ENCODE measurements at places on chromosomes 3 and 15.
A peak's percentile ranks its signal among the peaks of the same experiment; 100 is the strongest.

- no peak for DNase-seq
Observed at GRCh38 chr3:190641564-190641963, 127.7 kb downstream of the IL1RAP start.

DNA sequence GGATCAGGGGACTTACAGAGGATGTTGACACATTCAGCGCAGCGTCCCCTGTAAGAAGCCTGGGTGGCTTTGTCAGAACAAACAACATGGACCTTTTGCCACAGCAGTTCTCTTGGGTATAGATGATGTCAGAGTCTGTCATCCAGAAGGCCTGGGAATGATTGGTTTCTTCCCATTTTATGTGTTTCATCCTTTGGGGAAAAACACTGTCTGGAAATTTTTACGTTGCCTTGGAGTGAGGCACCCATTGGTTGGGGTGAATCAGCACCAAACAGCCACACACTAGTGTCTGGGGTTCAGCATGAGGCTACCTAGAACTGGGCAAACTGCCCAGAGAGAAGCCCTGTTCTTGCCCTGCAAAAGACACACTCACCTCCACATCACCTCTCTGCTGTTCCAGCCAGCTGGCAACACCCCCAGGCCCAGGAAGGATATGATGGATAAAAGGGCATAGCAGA lies 123.0 kb downstream of the FAM43A start:
- DNase-seq: no peak

DNA sequence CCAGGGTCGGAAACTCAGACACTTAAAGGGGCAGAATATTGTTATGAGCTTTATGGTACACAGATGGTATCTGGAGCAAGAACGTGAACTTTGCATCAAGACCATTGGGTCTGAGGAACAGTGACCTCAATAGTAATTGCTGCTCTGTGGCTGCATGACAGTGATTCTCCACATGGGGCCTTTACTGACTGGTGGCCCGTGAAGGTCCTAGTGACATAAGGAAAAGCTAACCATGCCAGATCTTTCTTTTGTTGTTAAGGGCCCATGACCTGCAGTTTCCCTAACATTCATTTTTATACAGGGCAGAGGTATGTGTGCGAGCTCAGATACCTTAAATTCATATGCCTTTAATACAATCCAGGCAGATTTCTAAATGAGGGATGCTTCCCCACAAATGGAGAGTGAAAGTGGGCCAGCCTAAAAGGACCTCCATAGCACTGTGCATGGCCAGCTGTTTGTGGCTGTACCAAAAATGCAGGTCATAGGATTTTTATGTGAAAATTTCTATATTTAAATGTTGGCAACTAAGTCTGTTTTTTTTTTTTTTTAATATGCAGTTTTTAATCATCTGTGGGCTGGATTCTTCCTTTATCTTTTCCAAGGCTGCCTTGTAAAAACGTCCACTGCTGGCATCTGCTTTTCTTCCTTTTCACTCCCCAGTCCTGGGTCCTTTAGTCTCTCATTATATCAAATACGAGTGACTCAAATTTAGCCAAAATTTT lies 188.0 kb upstream of the IL12A start:
- DNase-seq: no peak

DNA sequence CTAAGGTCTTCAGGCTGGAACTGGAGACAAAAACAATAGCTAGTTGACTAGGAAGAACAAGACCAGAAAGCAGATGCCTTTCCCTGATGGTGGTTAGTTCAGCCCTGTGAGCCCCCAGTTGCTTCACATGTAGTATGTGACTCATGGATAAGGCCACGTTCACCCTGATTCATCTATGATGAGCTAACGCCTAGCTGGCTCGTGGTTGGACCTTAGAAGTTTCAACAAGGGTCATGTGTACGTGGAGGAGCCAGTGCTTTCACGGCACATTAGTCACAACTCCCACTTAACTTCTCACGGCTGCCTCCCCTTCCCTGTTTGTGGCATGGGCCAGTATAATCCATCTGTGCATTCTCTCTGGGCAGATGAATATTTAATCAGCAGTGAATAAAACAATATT lies 20.6 kb downstream of the COL8A1 start:
- DNase-seq: no peak

DNA sequence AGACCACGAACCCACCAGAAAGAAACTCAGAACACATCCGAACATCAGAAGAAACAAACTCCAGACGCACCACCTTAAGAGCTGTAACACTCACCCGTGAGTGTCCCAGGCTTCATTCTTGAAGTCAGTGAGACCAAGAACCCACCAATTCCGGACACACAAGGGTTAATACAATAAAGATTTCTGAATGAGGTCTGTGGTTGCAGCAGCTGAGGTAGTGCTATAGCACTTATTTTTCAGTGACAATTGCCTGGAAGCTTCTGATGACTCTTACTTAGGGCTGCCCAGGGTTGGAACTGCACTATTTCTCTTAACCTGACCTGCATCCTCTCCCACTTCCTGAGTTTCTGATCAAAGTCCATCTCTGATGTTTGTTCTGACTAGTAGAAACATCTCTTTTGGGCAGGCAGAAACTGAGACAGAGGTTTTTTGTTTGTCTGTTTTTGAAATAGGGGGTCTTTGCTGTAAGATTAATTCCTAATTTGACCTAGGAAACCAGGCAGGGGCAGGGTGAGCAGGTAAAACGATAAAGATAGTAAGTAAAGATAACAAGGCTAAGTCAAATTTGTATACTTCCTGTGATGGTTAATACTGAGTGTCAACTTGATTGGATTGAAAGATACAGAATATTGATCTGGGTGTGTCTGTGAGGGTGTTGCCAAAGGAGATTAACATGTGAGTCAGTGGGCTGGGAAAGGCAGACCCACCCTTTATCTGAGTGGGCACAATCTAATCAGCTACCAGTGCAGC lies 169.1 kb downstream of the GAP43 start:
- DNase-seq: no peak

GRCh38 chr3:129917423-129918007 lies 24.0 kb upstream of the TMCC1 start:
- DNase-seq: no peak

- no peak for DNase-seq
Observed at GRCh38 chr3:45939341-45939771, 3.9 kb upstream of the CXCR6 start.

DNA sequence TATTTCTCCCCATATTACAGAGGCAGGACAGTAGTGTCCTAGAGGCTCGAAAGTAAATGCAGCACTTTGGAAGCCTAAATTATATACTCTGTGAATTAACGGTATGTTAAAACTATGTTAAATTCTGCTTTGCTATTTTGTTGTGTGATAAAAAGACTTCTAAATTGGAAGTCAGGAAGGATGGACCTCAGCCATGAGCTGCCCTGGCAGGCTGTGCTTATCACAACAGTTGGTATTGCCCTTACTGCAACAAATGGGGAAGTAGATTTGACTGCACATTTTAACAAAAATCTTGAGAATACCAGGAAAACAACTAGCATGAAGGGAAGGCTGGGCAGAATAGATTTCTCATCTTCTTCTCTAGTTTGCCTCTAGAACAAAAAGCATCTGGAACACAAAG lies 706.6 kb downstream of the SI start:
- DNase-seq: no peak

DNA sequence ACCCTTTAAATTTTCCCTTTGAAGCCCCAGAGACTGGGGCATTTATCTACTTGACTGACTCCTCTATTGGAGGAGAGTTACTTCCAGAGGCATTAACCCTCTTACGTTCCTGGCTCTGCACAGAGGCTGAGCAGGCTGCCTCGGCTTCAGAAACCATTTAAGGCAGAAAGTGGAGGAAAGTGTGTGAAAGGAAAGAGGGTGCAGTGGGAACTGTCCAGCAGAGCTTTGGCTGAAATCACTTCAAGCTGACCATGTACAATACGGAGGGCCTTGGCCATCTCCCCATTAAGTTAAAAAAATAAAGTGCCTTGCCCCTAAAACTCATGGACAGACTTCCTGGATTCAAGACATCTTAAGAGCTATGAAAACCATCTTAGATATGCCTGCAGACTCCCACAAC lies 238.7 kb downstream of the SV2B start:
- DNase-seq: no peak

GRCh38 chr3:7205962-7206361 lies 345.0 kb downstream of the GRM7 start:
- no peak for DNase-seq

- no peak for DNase-seq
Observed at GRCh38 chr3:71874618-71875017, 89.7 kb upstream of the PROK2 start.

GRCh38 chr15:61421938-61422337 lies 192.8 kb upstream of the RORA start:
- DNase-seq: no peak

GRCh38 chr15:101112336-101113113 lies 139.3 kb downstream of the CHSY1 start:
- DNase-seq: no peak

DNA sequence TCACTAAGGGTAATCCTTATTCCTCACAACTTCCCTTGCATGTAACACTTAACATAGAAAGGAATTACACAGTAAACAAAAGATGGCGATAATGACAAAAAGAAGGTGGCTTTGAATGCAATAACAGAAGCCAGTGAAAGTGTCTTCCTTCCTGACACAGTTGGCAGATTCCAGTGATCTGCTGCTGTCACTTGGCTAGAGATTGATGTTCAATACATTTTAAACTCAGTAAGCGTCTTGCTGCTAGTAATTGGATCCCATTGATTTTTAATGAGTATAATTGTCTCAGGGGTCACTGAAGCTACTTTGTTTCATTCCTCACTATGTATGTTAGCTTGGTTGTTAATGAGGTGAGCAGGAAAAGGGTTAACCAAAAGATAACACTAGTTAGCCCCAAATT lies 692.7 kb downstream of the NTRK3 start:
- no peak for DNase-seq

DNA sequence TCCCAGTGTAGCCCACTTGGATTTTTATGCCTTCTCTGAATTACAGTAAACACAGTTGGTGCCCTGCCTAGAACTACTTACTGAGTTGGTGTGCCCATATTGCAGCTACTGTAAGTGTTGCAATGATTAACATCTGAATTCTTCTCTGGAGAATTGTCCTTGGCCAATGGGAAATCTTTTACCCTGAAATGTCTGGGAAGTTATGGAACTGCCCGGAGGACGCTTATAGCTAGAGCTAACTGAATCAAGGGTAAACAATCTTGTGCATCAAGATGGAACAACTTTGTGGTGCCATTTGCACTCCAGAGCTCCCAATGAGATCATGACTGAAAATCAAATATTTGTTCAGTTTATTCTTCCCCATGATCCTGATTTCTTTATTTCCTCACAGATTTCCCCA lies 246.7 kb upstream of the CBLB start:
- DNase-seq: no peak

DNA sequence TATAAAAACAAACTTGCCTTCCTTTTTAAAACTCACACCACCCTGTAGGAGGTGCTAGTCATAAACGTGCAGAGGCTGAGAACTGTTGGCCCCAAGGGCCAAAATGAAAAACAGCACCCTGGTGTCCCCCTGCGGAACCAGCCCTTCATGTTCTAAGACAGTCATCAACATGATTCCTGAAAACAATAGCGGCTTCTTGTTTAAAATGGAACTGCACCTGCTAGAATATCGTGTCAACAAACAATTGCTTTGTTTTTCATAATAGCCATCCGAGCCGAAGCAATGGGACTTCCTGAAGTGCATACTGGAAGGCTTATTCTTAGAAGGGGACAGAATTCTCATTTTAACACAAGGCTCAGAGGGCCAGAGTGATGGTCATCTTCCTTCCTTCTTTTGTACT lies 43.7 kb downstream of the MECOM start:
- DNase-seq: peak; percentile 67

DNA sequence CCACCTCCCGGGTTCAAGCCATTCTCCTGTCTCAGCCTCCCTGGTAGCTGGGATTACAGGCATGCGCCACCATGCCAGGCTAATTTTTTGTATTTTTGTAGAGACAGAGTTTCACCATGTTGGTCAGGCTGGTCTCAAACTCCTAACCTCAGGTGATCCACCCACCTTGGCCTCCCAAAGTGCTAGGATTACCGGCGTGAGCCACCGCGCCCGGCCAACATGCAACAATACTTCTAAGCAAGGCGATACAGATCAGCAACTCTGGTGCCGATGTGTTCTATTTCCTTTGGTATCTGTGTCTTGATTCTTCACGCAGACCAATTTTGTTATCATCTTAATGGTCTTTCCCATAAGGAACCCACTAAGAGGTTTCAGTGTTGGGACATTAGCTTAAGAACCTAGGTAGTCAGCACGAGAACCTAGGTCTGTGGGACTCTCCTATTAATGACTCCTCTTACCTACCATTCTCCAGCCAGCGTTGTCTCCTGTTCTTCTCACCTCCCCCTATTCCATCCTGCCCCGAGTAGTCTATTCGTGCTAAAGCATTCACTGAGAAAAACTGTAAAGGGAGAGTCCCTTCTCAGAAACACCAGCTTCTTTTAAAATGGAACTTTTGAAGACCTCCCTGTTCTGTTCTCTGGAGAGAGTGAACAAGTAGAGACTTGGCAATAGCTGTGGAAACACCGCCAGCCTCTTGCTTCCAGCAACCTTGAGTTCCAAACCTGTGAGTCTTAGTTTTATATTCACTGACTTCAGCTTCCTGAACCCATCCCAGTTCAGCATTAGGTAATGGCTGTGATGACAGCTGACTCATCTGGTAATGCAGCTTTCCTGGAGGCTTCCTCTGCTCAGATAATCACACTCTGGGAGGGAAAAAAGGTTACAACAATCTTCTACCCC lies 61.2 kb downstream of the TSC22D2 start:
- DNase-seq: no peak

DNA sequence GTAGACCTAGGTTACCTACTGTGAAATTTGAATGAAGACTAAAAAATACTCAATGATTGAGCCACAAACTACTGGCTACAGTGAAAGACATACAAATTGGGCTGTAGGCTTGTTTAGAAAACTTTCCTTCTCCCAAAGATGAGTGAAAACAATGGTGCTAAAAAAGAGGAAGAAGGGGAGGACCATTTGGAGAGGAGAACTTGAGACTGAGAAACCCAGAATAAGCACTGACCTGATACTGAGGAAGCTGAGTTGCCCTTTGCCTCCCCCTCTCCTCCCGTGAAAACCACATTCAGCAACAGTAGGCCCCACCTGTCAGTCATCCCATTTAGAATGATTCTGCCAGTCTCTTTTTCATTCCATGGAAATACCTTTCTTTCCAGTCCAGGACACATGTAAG lies 484.0 kb upstream of the TGFBR2 start:
- DNase-seq: no peak

DNA sequence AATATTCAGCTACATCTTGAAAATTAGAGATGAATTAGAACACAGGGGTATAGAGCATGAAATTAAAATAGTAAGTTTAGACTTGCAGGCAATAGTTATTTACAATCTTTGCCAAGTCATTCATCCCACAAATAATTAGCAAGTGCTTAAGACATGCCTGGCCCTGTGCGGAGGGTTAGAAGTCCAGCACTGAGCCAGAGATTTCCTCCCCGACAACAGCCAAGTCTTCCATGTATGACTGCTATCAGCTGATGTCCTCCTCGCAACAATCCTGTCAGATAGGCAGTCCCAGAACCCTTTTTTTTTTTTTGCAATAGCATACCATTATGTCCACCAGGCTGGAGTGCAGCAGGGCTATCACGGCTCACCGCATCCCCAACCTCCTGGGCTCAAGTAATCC lies 14.6 kb downstream of the SIN3A start:
- DNase-seq: no peak
